Stimulated activated CD8-positive, alpha-beta memory T cell treated with anti-CD3 and anti-CD28 coated beads, Interleukin-4, amount 100 ng/mL, for 1 hour (primary cell): ENCODE measurements at places on chromosomes 3 and 15.

DNA sequence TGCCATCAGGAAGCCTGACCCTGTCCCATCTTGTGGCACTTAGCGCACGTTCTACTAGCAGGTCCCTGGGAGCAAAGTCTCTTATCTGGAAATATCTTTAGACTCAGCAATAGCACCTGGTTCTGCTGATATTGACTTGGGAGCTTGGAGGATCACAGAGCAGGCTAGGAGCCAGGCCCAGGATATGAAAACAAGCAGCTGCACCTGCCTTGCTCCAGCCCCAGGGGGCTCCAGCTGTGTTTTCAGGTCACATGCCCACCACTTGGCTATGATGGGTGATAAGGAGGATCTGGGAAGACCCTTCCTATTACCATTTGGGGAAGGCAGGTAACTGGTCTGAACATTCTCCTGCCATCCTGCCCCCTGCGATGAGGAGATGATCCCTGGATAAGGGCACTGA is 87.8 kb downstream of the C3orf70 start:
- DNase-seq = no peak

- DNase-seq = no peak
Measured at GRCh38 chr3:171248426-171249111, 211.6 kb downstream of the TNIK start.

- no peak for DNase-seq
Measured at GRCh38 chr3:10744098-10744465, 71.9 kb upstream of the SLC6A11 start.

- no peak for DNase-seq
Measured at GRCh38 chr3:13876451-13877100, 3.3 kb downstream of the WNT7A start.

DNA sequence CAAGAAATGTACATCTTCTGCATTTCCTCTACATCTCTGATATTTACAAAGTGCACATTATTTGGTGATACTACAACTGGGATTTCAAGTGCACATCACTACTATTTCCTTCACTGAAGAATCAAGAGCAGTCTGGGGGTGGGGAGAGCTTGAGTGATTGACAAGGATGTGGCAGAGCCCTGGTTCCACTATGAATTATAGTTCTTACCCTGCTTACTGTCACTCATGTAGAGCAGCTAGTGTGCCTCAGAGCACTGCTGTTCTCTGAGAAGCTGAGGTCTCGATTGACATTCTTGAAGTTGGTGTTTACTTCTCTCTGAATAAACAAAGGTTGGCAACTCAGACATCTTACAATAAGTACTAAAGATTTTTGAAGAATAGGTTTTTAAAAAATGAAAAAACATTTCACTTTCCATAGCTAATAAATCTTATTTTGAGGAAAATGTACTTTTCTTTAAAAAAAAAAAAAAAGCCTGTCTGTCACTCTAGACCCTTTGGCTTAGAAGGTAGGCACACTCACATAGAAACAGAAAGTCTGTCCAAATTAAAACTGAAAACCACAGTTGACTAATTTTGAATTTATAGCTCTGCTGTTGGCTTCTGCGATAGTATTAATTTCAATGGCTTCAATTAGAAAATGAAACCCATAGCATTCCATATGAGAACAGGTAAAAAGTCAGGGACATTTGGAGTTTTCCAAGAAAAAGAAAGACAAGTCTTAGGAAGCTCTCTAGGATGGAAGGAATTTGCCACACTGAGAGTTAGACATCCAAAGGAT is 5.6 kb downstream of the GREM1 start:
- DNase-seq = no peak

GRCh38 chr3:2589336-2589969 is 490.8 kb downstream of the CNTN4 start:
- no peak for DNase-seq

DNA sequence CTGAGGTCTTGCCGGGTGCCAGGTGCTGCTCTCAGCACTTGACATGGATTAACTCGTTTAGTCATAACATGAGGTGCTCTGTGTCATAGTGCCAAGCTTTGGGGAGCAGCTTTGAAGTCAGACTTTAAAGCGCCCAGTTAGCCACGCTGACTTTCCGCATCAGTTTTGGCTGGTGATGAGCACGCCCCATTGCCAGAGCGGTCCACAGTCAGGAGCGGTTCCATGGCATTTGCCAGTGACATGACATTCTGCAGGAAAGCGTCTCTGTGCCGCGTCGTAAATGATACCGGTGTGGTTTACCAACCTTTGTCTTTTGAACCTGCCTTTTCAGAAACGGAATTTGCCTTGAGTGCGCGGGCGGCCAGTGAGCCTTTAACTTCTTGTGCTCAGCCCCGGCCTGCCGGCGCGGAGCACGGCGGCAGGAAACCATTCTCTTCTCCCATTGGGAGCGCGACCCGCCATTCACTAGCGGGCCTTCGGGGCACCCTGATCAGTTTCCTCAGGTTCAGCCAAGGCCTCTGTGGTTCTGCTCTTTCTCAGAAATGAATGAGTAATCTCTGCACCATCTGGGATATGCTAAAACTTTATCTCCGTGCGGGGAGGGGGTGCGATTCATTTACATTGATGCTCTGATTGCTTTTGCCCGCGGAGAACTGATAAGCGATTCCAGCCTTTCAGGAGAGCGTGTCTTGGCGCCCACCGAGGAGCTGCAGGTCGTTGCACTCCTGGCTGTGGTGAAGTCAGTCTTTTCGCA is 1.7 kb upstream of the SLC2A2 start:
- DNase-seq = no peak

- no peak for DNase-seq
Measured at GRCh38 chr3:127459891-127460290, 130.6 kb downstream of the TPRA1 start.

DNA sequence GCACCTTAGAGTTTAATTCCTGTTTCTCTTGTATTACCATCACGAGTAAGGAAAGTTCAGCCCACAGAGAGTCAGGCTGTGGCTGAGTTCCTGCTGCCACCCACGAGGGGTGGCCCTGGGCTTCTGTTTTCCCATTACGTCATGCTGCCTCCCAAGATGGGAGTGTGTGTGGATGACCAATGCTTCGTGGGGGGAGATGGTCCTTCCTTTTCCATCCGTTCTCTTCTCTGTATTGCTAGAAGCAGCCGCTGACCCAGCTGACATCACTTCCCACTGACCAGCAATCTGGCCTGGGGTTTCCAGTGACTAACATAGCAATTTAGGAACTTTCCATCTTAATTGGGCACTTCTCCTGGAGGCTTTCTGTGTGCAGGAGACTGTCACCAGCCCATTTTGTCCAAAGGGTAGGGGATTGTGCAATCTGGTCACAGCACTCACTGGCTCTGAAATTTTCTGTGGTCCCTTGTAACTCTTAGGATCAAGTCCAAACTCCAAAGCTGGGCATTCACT is 9.3 kb downstream of the IRAK2 start:
- no peak for DNase-seq

DNA sequence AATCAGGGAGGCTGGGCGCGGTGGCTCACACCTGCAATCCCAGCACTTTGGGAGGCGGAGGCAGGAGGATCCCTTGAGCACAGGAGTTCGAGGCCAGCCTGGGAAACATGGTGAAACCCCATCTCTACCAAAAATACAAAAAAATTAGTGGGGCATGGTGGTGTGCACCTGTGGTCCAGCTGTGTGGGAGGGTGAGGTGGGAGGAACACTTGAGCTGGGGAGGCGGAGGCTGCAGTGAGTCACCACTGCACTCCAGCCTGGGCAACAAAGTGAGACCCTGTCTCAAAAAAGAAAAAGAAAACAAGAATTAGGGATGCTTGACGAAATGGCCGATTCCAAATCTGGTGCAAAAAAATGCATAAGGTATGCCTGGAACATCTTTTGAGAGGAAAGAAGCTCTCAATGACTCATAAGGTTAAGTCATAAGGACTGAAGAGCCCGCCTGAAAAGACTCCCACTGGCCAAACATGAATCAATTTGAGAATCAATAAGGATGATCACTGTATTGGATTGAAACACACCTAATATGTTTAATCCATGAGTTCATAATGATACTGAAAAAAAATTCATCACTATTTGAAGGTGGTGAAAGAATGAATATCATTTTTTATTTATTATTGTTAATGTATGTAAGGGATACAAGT is 27.7 kb downstream of the BLM start:
- no peak for DNase-seq

DNA sequence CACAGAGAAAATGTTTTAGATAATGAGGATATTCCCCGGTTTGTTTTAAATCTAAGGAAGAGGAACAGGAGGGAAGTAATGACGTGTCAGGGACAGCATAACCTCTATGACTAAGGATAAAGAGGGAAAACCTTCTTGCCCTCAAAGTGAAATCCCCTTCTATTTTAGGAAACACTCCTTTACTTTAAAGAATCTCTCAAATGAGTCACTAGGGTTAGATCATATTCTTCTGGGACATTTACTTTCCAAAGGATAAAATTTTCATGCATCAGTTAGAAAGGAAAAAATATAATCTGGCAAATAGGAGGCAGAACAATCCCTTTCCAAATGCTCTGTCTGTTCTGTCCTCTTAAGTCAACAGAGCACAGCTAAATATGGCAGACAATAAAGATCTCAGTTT is 43.2 kb upstream of the UBE2E2 start:
- DNase-seq = no peak

DNA sequence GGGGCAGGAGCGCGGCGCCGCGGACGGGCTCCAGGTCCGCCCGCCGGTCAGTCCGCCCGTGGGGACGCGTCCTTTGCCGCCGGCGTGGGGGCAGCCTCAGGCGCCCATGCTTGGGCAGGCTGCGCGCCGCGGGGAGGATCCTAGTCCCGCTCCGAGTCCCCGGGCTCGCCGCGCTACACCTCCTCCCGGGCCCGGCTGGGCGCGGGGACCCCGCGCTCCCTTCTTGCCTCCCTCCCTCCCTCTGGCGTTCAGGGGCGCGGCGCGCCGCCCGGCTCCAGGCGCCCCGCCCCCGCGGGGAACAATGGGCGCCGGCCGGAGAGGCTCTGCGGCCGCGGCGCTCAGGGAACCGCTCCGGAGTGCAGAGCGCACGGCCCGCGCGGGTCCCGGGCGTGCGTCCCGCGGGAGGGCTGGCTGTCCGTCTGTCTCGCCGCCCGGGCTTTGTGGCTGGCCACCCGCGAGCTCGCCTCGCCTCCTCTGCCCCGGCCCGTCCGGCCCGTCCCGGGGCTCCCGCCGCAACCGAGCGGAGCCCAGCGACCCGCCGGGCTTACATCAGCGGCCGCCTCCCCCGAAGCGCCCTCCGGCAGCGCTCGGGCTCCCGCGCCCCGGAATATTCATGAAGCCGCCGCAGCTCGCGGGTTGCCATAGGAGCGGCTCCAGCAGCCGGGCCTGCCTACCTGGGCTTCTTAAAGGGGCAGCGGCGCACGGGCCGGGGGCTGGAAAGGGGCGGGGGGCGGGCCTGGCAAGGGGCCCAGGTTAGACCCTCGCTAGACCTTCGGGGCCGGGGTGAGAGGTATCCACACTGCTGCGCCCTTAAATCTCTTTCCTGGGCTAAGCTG is at the start of gene HCN4:
Gene HCN4 (minus strand): TSS at position 658 of the 836 bp plus-strand sequence. CDS start 688 bp downstream, outside the sequence.
- no peak for DNase-seq

- DNase-seq = no peak
Measured at GRCh38 chr3:184183679-184184078, 2.3 kb upstream of the ABCF3 start.

DNA sequence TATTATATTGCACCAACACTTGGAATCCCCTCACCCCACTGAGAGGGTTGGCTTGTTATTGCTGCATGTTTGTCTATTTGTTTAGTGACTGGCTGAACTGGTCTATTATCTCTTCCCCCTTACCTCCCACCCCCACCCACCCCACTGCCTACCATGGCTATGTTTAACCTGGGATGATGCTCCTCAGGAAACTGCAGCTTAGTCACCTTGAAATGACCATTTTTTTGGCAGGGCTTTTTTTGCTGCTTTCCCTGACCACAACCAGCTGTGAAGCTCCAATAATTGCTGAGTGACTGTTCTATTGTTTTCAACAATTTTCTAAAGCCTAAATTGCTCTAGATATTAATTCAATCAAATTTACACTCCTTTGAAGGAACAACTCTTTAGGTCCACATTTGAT is 137.9 kb upstream of the CADM2 start:
- DNase-seq = no peak

GRCh38 chr3:189625572-189625971 is 5.6 kb upstream of the TP63 start:
- DNase-seq = no peak

DNA sequence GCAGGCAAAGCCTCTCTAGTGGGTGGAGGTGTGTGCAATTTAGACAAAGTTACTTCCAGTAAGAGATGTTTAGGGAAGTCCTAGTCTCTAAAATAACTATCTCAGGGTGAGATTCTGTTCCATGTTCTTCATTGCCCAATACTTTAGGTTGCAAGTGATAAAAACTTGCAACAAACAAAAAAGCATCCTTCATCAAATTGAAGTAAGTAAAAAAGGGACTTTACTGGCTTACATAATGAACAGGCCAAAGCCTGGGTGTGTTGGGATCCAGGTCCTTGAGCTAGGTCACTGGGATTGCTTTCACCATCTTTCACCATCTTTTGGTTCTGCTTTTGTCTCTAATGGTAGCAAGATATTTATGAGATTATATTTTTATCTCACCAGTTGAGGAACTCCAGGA is 38.3 kb downstream of the CX3CR1 start:
- DNase-seq = no peak

DNA sequence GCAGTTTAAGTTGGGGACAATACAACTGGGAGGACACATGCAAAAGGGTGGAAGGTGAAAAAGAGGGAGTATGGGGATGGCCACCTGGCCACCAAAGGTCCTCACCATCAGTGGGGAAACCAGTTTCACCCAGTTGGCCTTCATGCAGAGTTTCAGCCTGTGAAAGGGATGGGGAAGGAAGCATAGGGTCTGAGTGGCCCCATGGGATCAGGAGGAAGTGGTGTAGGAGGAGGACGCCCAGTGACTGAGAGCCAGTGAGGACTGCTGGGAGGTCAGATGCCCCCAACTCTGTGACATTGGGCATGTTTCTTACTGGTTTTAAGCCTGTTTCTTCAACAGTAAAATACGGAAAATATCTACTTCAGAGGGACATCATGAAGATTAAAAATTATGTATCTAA is 16.3 kb downstream of the BCL2A1 start:
- DNase-seq = no peak

- DNase-seq = no peak
Measured at GRCh38 chr3:16790432-16791400, 94.0 kb upstream of the PLCL2 start.

DNA sequence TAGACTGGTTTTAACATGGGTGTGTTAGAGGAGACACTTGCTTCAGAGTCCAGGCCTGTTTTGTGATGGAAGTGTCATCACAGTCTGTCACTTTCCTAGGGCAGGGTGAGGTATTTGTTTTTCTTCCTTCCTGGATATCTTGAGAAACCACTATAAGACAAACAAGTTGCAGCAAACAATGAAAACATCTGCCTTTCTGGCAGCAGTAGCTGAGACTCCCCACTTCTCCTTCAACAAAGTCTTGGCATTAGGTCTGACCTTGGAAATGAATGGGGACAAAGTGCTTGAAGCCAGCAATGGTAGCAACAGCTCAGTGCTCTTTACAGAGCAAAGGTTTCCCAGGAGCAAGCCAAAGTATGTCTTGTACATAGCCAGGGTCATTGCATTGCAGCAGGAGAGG is 64.6 kb downstream of the CD200 start:
- no peak for DNase-seq

GRCh38 chr3:177529716-177530335 is 332.5 kb upstream of the TBL1XR1 start:
- DNase-seq = no peak
